ENCODE measurements at places on chromosomes 2 and 18. TPM values are rescaled to one million over a fixed set of nuclear protein-coding genes. Genes with fewer than 3 reads are reported as not detected.
A peak's percentile ranks its signal among the peaks of the same experiment; 100 is the strongest.

DNA sequence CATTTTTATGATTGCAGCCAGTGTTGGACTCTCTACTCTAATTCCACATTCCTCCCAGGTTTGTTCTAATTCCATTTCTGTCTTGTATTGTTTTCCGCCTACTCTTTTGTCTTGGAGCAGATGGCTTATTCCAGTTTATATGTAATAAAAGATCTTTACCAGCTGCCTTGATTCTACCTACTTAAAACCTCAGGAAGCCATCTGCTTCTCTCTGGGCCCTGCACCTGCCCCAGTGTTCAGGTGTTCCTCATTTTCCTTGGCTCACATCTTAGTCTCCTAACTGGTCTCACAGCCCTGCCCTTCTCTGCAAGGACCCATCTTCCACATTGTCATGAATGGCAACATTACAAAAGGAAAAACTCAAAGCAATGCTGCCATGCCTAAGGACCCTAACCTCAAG is 21.0 kb upstream of the IL37 start:
- no peak overlapping the region for H3K27ac ChIP-seq
- no peak for DNase-seq
- no peaks in the 10 kb centered on the region for H3K4me1 ChIP-seq
- no peak overlapping the region for H3K4me3 ChIP-seq
- no peaks in the 10 kb centered on the region for H3K27me3 ChIP-seq

GRCh38 chr2:99651930-99652670 is 162.3 kb upstream of the REV1 start:
- no peak for DNase-seq
- no peak overlapping the region for H3K4me3 ChIP-seq
- H3K27ac ChIP-seq: no peak overlapping the region
- H3K4me1 ChIP-seq: no peaks in the 10 kb centered on the region
- H3K36me3 ChIP-seq: no peaks in the 10 kb centered on the region

- H3K4me3 ChIP-seq: no peak overlapping the region
- no peaks in the 10 kb centered on the region for H3K27me3 ChIP-seq
- no peaks in the 10 kb centered on the region for H3K4me1 ChIP-seq
- H3K27ac ChIP-seq: no peak overlapping the region
- no peaks in the 10 kb centered on the region for H3K36me3 ChIP-seq
Observed at GRCh38 chr18:28984731-28985130, 807.8 kb upstream of the CDH2 start.

- peaks cover 6% of the 10 kb centered on the region for H3K4me1 ChIP-seq
- no peaks in the 10 kb centered on the region for H3K27me3 ChIP-seq
- no peak overlapping the region for H3K27ac ChIP-seq
- DNase-seq: no peak
- peaks cover 5% of the 10 kb centered on the region for H3K36me3 ChIP-seq
- no peak overlapping the region for H3K4me3 ChIP-seq
Observed at GRCh38 chr18:48616484-48617255, 77.8 kb downstream of the CTIF start.

DNA sequence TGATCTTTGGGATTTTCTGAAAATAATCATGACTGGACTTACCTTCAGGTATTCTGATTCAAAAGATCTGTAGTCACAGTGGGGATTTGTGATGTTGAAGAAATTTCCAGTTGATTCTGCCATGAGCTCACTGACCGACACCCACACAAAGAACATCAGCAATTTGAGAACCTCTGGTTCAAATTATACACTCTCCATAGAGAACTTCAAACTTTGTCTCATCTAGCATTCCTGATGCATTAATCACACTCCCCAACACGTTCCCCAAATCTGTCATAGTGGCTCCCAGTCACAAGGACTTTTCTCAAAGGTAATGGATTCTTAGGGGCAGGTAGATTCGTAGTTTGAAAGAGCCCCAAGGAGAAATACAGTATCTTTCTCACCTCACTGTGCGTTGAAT is 584.3 kb downstream of the FBXO15 start:
- no peak overlapping the region for H3K27ac ChIP-seq
- H3K36me3 ChIP-seq: no peaks in the 10 kb centered on the region
- H3K4me1 ChIP-seq: no peaks in the 10 kb centered on the region
- no peak for DNase-seq
- no peak overlapping the region for H3K4me3 ChIP-seq
- H3K27me3 ChIP-seq: no peaks in the 10 kb centered on the region

- H3K4me3 ChIP-seq: no peak overlapping the region
- DNase-seq: peak; percentile 88
- peaks cover 60% of the 10 kb centered on the region for H3K4me1 ChIP-seq
- H3K36me3 ChIP-seq: peaks cover 65% of the 10 kb centered on the region
- H3K27ac ChIP-seq: peak overlapping the region; percentile 81
Observed at GRCh38 chr2:217836901-217837491, 165.8 kb downstream of the TNS1 start.

DNA sequence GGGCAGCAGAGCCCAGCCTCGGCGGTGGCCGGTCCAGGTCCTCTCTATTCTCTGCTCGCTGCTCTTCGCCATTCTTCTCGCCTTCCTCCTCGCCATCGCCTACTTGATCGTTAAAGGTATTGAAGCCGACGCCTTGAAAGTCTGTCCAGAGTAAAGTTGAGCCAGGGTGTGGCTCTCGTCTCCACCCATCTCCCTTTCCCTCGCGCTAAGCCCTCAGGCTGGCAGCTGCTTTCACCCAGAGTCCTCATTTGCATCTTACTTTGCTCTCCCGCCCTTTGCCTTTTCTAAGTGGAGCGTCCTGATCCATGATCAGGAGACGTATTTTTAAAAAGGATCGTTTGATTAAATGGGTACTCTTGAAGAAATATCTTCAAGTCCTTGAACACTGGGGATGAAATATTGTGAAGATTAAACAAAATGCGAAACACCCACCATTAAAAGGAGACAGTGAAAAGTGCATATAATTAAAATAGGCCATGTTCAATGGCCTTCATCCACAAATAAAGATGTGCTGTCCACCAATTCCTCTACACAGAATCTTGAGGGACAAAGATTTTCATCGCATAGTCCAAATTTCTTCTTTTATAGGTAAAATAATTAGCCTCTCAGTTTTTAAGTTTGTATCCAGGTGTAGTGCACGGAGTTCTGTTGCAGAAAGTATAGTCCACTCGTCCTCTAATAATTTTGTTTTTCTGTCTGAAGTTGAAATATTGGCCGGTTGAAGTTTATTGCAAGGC is 657 bp downstream of the ARL6IP6 start:
- no peak for DNase-seq
- peak overlapping the region; percentile 97 for H3K27ac ChIP-seq
- H3K27me3 ChIP-seq: no peaks in the 10 kb centered on the region
- peaks cover 17% of the 10 kb centered on the region for H3K36me3 ChIP-seq
- H3K4me3 ChIP-seq: peak overlapping the region; percentile 96

GRCh38 chr2:234459401-234460009 is 37.4 kb downstream of the ARL4C start:
- no peaks in the 10 kb centered on the region for H3K4me1 ChIP-seq
- H3K4me3 ChIP-seq: no peak overlapping the region
- H3K36me3 ChIP-seq: no peaks in the 10 kb centered on the region
- no peaks in the 10 kb centered on the region for H3K27me3 ChIP-seq
- no peak for DNase-seq

- H3K4me3 ChIP-seq: no peak overlapping the region
- peaks cover 75% of the 10 kb centered on the region for H3K4me1 ChIP-seq
- no peaks in the 10 kb centered on the region for H3K27me3 ChIP-seq
- no peaks in the 10 kb centered on the region for H3K36me3 ChIP-seq
- DNase-seq: no peak
Observed at GRCh38 chr18:23226930-23227725, 91.8 kb downstream of the CABLES1 start.

DNA sequence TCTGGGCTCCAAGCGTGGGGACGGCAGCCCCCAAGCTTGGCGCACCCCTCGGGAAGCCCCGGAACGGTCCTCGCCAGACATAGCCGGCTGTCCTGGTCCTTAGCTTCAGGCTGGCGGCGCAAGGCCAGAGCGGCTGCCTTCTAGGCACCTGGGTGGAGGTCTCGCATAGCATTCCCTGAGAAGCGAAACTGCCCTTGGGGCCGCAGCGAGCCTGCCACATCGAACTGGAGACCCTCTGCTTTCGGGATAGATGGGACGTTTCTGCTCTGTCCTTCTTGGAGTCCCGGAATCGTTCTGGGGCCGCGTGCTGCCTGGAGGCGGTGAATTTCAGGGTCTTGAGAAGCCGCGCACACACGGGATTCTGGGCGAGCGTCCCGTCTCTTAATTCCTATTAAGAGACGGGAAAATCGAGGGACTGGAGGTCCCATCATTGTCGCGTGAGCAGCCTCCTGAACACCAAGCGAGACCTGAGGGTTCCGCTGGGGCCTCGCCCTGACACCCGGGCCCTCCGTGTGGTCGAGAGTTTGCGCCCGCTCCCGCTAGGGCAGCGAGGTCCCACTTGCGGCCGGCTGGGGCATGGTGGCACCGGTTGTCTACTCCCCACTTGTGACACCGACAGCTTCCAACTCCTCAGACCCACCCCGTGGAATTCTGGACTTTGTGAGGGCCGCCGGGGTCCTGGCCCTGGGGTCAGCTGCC is 9.7 kb upstream of the EN1 start:
- peaks cover 99% of the 10 kb centered on the region for H3K27me3 ChIP-seq
- H3K36me3 ChIP-seq: no peaks in the 10 kb centered on the region
- DNase-seq: peak; percentile 54
- no peak overlapping the region for H3K27ac ChIP-seq
- H3K4me3 ChIP-seq: no peak overlapping the region

- H3K4me3 ChIP-seq: no peak overlapping the region
- no peak overlapping the region for H3K27ac ChIP-seq
- no peak for DNase-seq
Observed at GRCh38 chr2:41414486-41415230, 633.2 kb upstream of the PKDCC start.

- no peaks in the 10 kb centered on the region for H3K36me3 ChIP-seq
- H3K27ac ChIP-seq: no peak overlapping the region
- no peak overlapping the region for H3K4me3 ChIP-seq
- DNase-seq: no peak
- H3K27me3 ChIP-seq: no peaks in the 10 kb centered on the region
Observed at GRCh38 chr2:21256006-21256405, 132.2 kb downstream of the TDRD15 start.

DNA sequence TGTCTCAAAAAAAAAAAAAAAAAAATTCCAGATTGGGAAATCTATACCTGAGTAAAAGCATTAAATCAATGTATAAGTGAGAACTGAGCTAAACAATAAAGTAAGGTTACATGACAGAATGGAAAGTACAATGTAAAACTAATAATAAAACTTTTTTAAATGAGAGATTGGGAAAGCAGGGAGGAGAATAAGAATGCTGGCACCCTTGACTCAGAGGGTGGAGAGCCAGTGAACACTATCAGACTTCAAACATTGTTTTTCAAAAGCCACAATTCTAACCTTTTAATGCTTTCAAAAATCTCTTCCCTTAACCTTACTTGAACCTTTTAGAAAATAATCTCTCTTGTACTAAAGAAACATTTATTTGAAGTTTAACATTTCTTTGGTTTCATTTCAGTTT is 63.5 kb downstream of the TBC1D8 start:
- no peaks in the 10 kb centered on the region for H3K36me3 ChIP-seq
- H3K4me3 ChIP-seq: no peak overlapping the region
- DNase-seq: no peak
- H3K27ac ChIP-seq: no peak overlapping the region
- no peaks in the 10 kb centered on the region for H3K27me3 ChIP-seq

GRCh38 chr2:239677453-239678185 is 276.8 kb upstream of the HDAC4 start:
- H3K4me1 ChIP-seq: no peaks in the 10 kb centered on the region
- no peak overlapping the region for H3K4me3 ChIP-seq
- H3K27me3 ChIP-seq: no peaks in the 10 kb centered on the region
- no peaks in the 10 kb centered on the region for H3K36me3 ChIP-seq
- no peak overlapping the region for H3K27ac ChIP-seq
- peak; percentile 59 for DNase-seq

GRCh38 chr2:27792759-27793158 is 21.2 kb downstream of the MRPL33 start:
- peaks cover 18% of the 10 kb centered on the region for H3K4me1 ChIP-seq
- DNase-seq: no peak
- no peaks in the 10 kb centered on the region for H3K36me3 ChIP-seq
- no peaks in the 10 kb centered on the region for H3K27me3 ChIP-seq

- no peak overlapping the region for H3K4me3 ChIP-seq
- H3K4me1 ChIP-seq: no peaks in the 10 kb centered on the region
- no peaks in the 10 kb centered on the region for H3K27me3 ChIP-seq
- H3K27ac ChIP-seq: no peak overlapping the region
- no peaks in the 10 kb centered on the region for H3K36me3 ChIP-seq
Observed at GRCh38 chr2:194661431-194661830, 995.6 kb upstream of the SLC39A10 start.

DNA sequence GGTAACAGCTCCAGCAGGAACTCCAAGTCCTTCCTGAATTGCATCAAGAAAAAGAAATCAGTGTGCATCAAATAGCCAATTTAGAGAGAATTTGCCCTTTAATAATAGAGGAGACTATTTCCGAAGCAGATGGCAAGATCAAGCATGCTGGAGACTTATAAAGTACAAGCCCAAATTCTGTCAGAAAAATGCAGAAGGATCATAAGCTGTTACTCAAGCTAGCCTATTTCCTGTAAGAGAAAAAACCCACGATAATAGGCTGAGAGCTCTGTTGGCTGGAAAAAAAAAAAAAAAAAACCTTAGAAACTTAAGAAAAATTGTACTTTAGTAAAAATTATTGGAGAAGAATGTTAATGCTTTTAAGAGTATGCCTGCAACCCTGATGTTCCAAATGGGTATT is 24.4 kb upstream of the ITM2C start:
- H3K4me3 ChIP-seq: no peak overlapping the region
- no peaks in the 10 kb centered on the region for H3K36me3 ChIP-seq
- H3K27me3 ChIP-seq: no peaks in the 10 kb centered on the region
- no peaks in the 10 kb centered on the region for H3K4me1 ChIP-seq
- DNase-seq: no peak

GRCh38 chr2:45988879-45989278 is 308.3 kb upstream of the EPAS1 start:
- peaks cover 28% of the 10 kb centered on the region for H3K4me1 ChIP-seq
- no peak overlapping the region for H3K4me3 ChIP-seq
- no peaks in the 10 kb centered on the region for H3K36me3 ChIP-seq
- H3K27ac ChIP-seq: no peak overlapping the region

- no peaks in the 10 kb centered on the region for H3K36me3 ChIP-seq
- no peak for DNase-seq
- H3K4me3 ChIP-seq: no peak overlapping the region
- no peaks in the 10 kb centered on the region for H3K27me3 ChIP-seq
Observed at GRCh38 chr2:145736871-145737270, 1217.0 kb upstream of the ZEB2 start.

SCN7A gene
- 97.1 TPM for total RNA-seq

NPPC gene
- not detected for total RNA-seq

BMP10 gene
- 1.4 TPM for total RNA-seq

SGPP2 gene
- total RNA-seq: 38.1 TPM

SLC4A5 gene
- total RNA-seq: 3.2 TPM

C2orf69 gene
- 11.3 TPM for total RNA-seq

SGO2 gene
- total RNA-seq: 2.1 TPM

ALKAL2 gene
- 18.7 TPM for total RNA-seq

SATB2 gene
- total RNA-seq: 3.9 TPM

SPATA3 gene
- not detected for total RNA-seq

TMEFF2 gene
- total RNA-seq: not detected

TTC21B gene
- total RNA-seq: 21.7 TPM

B3GNT7 gene
- total RNA-seq: 53.5 TPM

GPR155 gene
- total RNA-seq: 6.3 TPM

ALPG gene
- 0.49 TPM for total RNA-seq

NAT8 gene
- total RNA-seq: not detected

INHA gene
- total RNA-seq: 0.43 TPM
